ENCODE measurements at places on chromosomes 1 and 21.

DNA sequence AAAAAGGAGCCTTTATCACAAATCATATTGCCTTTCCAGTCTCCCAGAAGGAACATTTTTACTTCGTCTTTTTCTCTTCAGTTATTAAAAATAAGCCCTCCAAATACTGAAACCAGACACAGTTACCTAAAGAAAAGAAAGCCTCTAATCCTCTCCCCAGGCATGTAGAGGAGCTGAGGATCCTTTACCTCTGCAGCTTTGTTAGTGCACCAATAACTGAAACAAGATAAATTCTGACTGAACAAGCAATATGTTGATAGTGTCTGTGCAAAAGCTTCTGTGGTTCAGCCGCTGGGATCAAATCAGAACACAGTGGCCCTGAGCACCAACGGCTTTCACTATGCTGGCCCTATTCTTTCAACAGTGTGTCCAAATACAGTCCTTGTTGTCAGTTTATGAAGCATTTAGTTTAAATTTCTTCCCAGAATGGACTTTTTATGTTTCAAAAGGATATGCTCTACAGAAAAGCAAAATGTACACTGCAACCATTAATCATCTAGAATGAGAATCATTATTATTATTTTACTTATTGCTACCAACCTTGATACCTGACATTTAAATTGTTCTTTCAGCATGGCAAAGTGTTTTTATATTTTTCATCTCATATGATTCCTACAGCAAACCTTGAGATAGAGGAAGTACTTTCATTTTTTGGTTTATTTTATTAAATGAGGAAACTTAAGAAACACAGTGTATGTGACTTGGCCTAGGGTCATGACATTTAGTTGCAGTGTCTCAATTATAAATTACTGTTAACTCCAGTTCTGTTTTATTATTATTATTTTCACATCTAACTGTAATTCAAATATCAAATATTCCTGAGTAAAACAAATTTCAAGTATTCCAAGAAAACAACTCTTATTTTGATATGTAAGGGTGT is 217.9 kb downstream of the NEGR1 start:
- DNase-seq: no peak

DNA sequence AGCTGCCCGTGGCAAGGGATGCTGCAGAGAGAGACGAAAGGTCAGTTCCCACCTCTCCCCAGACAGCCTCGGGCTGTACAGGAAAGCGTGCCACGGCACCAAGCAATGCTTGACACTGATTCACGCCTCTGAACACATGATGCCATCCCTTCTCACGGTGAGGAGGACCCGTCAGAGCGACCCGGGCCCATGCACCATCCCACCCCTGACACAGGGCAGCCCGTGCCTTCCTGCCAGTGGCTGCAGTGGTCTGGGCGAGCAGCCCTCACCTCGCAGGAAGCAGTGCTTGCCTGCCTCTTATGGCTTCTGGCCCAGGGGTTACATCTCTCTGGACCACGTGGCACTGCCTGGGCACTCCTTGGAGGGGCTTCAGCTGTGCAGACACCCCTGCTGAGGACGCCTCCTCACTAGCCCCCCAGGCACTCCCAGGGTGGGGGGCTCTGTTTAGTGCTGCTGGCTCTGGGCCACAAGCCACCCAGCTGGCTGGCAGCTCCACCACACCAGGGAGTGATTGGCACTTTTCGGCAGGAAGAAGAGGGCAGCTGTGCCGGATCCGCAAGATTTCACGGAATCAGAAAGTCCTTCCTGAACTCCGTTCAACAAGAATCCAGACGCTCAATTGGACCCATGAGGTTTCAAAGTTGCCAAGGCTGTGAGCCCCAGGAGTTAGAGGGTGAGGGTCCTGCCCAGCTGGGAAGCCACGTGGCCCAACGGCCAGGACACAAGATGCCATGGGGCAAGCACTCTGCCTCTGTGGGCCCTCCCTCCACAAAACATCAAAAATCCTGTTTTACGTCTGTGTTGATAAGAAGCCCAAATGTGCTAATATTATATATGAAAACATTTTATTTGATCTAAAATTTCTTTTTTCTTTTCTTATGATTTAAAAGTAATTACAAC is 34.8 kb upstream of the SLC19A1 start:
- DNase-seq: no peak

DNA sequence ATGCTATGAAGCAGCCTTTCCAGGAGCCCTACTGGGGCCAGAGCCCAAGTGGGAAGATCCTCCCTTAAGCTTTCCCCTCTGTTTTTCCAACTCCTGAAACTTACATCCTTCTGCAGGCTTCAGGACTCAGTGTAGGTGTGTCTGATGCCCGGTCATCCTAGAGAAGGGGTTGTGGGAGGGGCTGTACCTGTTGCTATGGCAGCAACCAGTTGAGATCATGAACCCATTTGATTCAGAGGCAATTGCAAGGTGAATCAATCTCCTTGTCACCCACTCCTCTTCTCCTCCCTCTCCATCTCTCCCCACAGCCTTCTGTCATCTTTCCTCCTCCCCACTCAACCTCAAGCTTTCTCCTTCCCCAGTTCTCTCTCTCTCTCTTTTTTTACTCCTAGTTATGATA is 151.8 kb downstream of the CACNA1E start:
- DNase-seq: no peak

GRCh38 chr1:192493584-192493983 is 82.0 kb upstream of the RGS1 start:
- DNase-seq: no peak

DNA sequence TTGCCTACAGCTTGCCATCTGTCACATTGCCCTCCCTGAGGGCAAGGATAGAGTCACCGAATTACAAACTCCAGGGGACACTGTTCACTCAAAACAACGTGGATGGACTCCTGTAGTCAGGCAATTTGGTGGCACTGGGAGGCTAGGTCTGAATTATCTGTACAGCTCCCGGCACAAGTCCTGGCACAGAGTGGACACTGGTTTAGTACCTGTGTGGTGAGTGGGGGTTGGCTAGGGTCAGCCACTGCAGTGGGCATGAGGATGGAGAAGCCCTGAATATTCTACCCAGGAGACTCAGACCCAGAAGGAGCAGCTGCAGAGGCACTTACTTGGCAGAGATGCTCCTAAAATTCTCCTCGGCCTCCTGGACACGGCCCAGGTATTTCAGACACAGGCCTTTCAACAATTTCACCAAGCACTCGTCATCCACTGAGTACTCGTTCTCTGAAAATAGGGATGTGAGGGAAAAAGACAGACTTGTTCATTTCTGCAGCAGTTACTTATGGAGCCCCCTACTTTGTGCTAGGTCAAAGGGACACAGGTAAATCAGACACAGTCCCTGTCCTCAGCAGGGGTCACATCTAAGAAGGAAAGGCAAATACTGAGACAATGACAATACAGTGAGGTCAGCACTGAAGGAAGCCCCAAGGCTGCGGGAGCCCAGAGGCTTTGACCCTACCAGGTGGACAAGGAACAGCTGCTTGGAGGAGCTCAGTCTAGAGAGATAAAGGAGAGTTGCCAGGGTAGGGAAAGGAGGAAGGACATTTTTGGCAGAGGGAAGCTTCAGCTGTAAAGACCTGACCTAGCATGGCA is 40.5 kb downstream of the TTC39A start:
- DNase-seq: no peak

DNA sequence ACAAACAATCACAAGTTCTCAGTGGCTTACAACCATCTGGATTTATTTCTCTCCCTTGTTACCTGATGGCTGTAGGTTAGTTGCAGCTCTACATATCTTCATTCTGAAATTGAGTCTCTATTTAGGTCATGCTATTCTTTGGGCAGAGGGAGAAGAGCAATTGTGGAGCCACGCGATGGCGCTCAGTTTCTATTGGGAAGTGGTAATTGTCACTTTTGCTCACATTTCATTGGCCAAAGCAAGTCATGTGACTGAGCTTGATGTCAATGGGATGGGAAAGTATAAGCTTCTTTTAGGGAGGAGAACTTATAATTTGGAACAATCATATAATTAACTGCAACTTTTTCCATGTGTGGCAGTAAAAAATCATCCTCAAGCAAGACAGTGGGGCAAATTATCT is 166.5 kb downstream of the LMO4 start:
- no peak for DNase-seq

DNA sequence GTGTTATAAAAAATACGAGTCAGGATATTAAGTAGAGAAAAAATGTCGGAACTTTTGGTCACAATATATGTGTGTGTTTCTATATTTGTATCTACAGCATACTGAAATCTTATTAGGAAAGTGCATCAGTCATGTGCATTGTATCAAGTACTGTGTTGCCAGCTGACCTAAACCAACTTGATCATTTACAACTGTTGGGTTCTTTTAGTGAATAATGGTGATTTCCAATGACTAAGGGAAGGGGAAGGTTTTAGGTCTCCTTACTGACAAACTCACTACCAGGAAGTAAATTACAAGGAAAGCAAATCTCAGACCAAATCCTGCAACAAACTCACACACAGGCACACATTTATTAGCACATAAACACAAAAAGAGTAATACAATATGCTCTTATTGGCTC is 142.7 kb downstream of the TSEN15 start:
- DNase-seq: no peak

- DNase-seq: no peak
Measured at GRCh38 chr1:226784081-226785049, 45.3 kb upstream of the ITPKB start.

DNA sequence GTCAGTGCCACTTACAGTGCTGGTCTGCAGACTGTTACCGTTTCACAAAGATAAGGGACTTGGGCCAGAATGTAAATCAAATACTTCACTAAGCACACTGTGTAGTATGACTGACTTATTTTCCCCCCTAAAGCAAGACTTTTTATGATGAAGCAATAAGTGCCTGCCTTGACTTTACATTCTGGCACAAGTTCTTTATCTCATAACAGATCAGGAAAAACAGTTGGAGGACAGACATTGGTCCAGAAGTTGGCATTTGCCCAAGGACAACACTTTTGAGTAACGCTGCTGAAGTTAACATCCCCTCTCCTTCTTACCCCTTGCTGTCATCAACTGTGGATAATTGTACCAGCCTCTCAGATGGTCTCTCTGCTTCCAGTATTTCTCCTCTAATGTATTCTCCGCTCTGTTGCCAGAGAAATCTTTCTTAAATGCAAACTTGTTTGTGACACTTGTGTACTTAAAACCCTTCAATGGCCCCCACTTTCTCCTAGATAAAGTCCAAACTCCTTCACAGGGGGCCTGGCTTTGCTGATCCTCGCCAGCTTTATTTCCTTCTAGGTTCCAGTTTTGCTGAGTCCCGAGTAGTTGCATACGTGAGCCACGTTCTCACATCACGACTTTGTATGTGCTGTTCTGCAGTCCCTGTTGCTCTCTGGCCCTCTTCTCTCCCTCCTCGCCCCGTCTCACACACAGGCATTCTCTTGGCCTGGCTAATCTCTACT is 45.7 kb downstream of the S1PR1 start:
- DNase-seq: no peak

DNA sequence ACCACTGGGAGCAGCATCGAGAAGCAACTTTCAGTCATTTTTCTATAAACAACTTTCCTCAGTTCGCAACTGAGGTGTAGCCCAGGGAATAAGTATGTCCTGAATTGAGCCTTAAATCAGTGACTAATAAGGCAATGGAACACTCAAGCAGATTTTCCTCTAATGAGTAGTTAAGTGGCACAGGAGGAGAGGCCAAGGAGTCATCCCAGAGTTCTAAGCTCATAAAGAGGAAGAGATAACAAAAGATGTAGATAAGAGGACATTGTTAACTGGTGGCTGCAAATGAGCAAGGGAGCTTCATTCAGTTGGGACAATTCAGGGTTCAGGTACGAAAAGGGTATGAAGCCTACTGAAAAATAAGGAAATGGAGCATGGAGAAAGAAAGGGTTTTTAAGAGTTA is 64.5 kb downstream of the LRRC40 start:
- no peak for DNase-seq

GRCh38 chr1:193181536-193181935 is 4.9 kb downstream of the B3GALT2 start:
- DNase-seq: no peak

DNA sequence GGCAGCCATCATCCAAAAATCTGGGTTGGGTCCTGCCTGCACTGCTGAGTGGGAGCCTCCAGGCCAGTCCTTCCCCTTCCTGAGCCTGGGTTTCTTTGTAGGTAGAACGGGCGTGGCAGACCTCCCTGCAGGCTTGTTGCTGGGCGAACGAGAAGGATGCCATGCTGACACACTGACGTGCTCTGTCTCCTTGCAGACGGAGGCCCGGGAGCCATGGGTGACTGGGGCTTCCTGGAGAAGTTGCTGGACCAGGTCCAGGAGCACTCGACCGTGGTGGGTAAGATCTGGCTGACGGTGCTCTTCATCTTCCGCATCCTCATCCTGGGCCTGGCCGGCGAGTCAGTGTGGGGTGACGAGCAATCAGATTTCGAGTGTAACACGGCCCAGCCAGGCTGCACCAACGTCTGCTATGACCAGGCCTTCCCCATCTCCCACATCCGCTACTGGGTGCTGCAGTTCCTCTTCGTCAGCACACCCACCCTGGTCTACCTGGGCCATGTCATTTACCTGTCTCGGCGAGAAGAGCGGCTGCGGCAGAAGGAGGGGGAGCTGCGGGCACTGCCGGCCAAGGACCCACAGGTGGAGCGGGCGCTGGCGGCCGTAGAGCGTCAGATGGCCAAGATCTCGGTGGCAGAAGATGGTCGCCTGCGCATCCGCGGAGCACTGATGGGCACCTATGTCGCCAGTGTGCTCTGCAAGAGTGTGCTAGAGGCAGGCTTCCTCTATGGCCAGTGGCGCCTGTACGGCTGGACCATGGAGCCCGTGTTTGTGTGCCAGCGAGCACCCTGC is 1.4 kb downstream of the GJA4 start:
- no peak for DNase-seq

Measured in ureter (tissue), 1 donor.